ENCODE measurements at places on chromosomes 1 and 21.
A peak's percentile ranks its signal among the peaks of the same experiment; 100 is the strongest.

- no peak for DNase-seq
Measured at GRCh38 chr1:47690341-47691250, 252.8 kb downstream of the FOXD2 start.

GRCh38 chr1:200372885-200373181 is 37.0 kb downstream of the ZNF281 start:
- no peak for DNase-seq

GRCh38 chr1:111471012-111471411 is 2.8 kb upstream of the C1orf162 start:
- peak; percentile 83 for DNase-seq

DNA sequence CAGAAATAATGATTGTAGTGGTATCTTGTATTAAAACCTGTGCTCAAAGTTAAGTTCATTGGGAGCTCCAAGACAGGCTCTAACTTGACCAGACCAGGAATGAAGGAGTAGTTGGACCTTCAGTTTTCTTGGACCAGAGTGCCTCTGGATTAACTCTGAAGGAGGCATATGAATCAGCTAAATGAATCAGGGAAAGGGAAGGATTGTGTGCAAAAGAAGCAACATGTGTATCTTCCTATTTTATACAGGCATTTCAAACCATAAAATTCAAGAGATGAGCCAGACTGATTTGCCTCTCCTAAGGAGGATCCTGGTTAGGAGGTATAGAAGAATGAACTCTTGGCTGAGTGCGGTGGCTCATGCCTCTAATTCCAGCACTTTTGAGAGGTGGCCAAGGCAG is 71.4 kb downstream of the CC2D1B start:
- no peak for DNase-seq

GRCh38 chr1:65195495-65196417 is 47.8 kb downstream of the AK4 start:
- DNase-seq: no peak

GRCh38 chr1:74673351-74674111 is at the start of gene ERICH3:
ERICH3 (minus strand) TSS chr1:74673792; CDS start chr1:74673519, 273 bp downstream.
- DNase-seq: no peak

GRCh38 chr1:18463984-18464664 is 16.6 kb upstream of the KLHDC7A start:
- no peak for DNase-seq

All from T-helper 2 cell (primary cell).